Activated CD4-positive, alpha-beta T cell treated with anti-CD3 and anti-CD28 coated beads, Interleukin-10, Interleukin-2, amounts not matched to agents 100 ng/mL and 50 ng/mL, durations not matched to agents 16 hours and 8 hours (primary cell): ENCODE measurements at places on chromosomes 7 and 10.

GRCh38 chr7:12643644-12644043 is 43.8 kb upstream of the ARL4A start:
- DNase-seq: no peak

GRCh38 chr10:59375990-59376389 is 13.6 kb upstream of the FAM13C start:
- no peak for DNase-seq

GRCh38 chr10:122170802-122171201 is 100.3 kb upstream of the BTBD16 start:
- DNase-seq: no peak

DNA sequence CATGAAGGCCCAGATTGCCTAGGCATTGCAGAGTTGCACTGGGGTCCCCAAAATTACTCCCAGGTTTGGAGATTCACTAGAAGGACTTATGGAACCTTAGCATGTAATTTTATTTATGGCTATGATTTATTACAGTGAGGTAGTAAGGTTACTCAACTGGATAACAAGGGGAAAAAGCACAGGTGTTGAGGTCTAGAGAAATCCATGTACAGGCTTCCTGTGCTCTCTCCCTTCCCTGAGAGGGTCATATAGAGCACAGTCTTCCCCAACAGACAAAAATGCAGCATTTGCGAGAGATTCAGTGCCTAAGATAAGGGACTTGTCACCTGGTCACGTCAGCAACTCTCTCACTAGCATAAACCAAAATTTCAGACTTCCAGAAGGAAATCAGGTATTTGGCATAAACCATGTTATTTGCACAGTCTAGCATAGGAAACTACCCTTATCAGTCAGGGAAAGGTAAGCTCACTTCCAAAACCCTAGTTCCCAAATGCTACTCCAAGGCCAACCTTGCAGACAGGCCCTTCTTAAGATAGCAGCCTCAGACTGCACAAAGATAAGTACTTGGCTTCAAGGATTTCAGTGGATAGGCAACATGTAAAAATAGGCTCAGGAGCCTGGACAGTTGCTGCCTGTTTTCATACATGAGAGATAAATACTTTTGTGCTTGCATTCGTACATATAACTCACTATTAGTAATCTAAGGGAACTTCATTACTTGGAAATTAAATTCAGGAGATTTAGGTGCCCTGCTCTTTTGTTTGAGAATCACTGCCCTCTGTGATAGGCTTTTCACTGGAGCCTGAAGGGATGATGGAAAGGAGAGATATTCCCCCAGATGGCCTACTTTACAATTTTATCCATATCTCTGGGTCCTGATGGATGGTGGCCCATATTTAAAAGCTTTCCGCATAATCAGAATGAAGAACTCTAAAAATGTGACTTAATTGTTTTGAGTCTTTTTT is 378.4 kb upstream of the LRGUK start:
- DNase-seq: no peak
